ENCODE measurements at places on chromosomes 4 and X.

- no peak for DNase-seq
These were observed 4.5 kb downstream of the DDX3X start for GRCh38 chrX:41338436-41338835.

DNA sequence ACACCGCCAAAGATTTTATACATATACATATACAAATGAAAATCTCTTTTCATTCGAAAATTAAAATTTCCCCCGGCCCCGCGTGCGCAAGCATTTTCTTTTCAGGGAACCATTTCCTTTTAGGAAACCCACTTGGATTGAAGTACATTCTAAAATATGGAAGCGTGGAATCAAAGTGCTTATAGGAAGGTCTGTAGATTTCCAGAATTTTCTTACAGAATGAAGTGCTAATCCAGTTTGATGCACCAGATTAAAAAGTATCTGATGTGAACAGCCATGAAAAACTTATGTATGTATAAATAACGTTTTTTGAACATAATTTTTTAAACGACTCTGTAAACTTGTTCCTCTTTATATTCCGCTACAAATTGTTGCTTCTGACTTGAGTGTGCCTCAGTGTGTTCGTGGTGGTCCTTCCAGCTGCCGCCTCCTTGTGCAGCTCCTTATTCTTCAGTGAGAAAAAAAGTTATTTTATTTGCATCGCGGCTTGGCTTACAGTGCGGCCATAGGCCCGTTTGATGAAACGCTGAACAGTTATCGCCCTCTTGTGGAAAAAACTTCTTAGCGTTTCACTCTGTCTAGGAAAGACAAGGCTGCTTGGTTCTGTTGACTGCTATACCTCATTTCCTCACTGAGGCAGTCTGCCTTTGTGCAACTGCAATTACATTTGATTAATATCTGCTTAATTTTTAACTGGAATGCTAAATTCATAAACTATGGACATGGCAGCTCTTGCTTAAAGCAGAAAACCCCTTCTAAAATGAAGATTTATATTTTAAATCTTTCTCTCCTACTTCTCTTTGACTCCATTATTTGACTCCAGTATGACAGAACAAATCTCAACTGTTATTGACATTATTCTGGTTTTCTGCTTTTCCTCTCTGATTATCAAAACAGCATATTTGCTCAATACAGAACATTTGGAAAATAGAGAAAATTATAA is 4.7 kb upstream of the NKX6-1 start:
- DNase-seq: peak; percentile 50

GRCh38 chr4:137471461-137471860 is 60.8 kb downstream of the PCDH18 start:
- DNase-seq: no peak

DNA sequence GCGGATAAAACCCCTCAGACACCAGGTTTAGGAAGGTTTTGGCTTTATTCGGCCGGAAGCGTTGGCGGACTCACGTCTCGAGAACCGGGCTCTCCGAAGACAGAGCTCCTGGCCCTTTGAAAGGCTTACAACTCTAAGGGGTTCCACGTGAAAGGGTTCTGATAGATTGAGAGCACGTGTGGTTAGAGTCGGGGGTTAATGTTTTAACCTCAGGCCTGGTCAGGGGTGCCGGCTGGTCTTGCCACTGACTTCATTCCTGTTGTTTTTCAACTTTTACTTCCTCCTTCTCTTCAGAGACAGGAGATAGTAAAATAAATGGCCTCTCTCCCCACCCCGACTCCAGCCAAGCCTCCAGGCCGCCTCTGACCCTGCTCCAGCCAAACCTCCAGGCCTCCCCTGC is 4.7 kb upstream of the ASMT start:
- no peak for DNase-seq

- no peak for DNase-seq
These were observed 689 bp downstream of the SSR4 start for GRCh38 chrX:153794897-153795816.

DNA sequence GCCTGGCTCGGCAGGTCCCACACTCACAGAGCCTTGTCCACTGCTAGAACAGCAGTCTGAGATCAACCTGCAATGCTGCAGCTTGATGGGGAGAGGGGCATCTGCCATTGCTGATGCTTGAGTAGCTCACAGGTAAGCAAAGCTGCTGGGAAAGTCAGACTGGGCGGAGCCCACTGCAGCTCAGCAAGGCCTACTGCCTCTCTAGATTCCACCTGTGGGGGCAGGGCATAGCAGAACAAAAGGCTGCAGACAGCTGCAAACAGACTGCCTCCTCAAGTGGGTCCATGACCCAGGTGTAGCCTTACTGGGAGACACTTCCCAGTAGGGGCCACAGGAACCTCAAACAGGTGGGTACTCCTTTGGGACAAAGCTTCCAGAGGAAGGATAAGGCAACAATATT is 110.6 kb upstream of the ADAMTS3 start:
- no peak for DNase-seq

- DNase-seq: no peak
These were observed 27.5 kb downstream of the MAGEA1 start for GRCh38 chrX:153206425-153207046.

DNA sequence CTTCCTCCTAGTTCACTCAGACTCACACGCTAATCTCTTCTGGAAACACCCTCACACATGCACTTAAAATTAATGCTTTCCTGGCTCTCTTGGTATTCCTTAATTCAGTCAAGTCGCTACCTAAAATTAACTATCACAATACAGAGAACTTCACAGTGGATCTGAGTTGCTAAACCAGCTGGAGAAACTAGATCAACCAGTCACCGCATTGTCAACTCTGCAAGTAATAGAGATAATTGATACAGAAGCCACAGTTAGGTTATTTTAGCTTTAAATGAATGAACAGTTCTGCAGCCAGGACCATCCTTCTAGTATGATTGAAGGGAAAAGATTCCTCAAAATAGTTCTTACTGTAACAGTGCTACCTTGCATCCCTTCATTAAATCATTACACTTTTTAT is 6.0 kb upstream of the TBC1D9 start:
- no peak for DNase-seq

DNA sequence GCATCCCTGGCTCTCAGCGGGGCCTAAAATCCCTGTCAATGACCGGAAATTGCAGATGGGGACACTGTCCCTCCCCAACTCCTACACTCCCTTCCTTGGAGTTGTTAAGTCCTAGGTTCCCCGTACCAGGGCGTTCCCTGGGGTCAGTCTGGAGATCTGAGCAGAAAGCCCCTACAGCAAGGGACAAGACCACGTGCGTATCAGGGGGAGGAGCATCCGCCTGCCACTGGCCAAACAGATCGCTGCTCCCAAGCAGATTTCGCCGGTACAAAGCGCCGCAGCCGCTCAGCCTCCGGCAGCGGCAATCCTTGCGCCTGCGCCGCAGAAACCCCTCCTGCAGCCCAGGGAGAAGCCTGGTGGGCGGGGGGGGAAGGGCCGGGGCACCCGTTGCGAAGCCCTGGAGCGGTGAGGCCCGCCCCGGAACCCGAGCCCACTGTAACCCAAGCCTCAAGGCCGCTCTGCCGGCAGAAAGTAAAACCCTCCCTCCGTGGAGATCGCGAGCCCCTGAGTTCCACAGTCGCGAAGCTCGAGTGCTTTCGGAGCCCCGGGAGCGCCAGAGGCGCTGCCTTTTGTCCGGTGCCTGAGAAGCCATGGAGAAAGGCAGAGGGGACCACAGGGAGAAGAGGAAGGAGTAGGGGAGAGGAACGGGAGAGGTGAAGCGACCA is 2.7 kb downstream of the CRMP1 start:
- DNase-seq: peak; percentile 94

- no peak for DNase-seq
These were observed 172.5 kb downstream of the ANKRD50 start for GRCh38 chr4:124540014-124540413.

- DNase-seq: no peak
These were observed 1.7 kb downstream of the SLC25A4 start for GRCh38 chr4:185144601-185145240.

DNA sequence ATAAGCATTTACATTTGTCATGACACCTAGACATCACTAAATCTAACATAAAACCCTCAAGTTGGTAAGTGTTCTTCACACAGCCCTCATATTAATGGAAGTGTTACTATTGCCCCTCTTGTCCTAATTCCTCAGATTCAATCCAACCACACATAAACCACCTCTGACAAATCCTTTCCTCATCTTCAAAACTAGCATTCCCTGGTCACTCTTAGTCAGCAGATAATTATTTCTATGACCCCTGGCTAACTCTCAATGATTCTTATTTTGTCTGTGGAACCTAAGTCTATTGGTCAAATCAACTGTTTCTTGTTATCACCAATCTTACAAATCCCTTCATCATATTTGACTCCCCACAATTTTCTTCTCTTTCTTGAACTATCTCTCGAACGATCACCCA is 168.6 kb downstream of the PPP3CA start:
- no peak for DNase-seq

- no peak for DNase-seq
These were observed 15.4 kb upstream of the AFP start for GRCh38 chr4:73420615-73421014.

DNA sequence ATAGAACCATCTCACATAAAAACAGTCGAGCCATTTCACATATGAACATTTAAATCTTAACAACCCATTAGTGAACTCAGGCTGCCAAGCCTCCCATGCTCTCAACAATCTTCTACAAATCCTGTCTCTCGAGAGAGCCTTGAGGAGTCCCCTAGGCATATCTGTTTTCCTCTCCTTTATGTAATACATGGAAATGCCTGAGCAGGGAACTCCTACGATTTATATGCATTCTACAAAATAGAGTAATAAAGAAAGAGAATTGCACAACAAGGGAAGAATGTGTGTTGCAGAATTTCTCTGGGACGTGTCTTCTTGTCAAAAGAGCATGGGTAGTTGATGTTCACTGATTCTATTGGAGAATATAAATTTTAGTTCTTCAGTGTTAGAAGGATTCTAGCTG is 101.8 kb upstream of the VCX2 start:
- no peak for DNase-seq

DNA sequence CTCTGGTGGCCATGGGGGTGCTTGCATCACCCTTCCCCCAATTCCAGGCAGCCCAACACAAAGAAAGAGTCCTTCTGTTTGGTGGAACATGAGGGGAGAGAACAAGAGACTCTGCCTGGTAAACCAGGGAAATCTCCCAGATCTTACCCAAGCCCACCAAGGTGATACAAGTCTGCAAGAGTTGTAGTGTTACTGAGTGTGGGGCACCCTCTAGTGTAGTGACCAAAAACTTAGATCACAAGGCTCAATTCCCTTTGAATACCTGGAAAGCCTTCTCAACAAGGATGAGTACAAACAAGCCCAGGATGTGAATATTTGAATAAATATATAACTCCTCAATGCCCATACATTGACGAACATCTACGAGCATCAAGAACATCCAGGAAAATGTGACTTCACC is 64.7 kb downstream of the IL13RA2 start:
- no peak for DNase-seq

DNA sequence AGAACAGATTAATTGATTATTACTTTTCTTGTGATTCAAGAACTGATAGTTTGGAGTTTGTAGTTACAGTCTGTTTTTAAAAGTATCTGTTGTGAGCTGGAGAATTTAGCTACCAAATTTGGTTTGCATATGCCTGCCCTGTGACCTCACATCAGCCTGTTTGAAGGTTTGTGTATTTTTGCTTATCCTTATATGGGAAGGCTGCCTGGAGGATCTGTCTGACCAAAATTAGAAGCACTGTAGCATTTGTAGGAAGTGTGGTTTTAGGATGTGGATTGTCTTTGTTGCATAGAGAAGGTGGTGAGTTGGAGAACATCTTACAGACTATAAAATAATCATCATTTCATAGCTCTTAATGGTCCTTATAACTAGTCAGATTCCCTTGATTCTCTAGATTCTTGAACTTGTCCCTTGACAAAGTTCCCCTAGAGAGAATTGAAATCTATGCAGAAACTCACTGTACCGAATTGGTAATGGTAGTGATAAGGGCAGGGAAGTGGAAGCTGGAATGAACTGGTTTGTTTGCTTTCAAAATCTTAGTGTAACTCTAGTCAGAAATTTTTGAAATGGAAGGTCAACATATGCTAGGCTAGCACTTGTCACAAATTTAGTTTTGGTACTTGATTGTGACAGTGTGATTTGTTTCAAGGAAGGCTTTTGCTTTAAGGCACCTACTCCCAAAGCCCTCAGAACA is 57.3 kb downstream of the SH3BGRL start:
- no peak for DNase-seq

DNA sequence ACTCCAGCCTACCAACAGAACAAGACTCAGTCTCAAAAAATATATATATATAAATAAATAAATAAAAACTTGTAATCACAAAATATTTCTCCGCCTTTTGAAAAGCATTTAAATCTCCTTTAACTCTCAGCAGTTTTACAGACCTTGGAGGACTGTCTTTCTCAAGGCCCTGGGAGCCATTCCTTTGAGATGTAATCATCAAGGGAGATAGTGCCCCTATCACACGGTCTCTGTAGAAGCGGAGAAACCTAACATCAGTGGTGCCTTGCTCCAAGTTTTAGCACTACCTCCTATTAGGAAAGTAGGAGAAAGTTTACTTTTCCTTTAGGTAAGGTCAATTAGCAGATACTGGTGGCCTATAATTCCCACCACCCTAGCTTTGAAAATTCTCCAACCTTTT is 58.5 kb downstream of the ANTXR2 start:
- no peak for DNase-seq

GRCh38 chr4:172546782-172547181 is 621.8 kb upstream of the GALNT7 start:
- no peak for DNase-seq

- no peak for DNase-seq
These were observed 39.7 kb downstream of the TRIM61 start for GRCh38 chr4:164937576-164938270.

DNA sequence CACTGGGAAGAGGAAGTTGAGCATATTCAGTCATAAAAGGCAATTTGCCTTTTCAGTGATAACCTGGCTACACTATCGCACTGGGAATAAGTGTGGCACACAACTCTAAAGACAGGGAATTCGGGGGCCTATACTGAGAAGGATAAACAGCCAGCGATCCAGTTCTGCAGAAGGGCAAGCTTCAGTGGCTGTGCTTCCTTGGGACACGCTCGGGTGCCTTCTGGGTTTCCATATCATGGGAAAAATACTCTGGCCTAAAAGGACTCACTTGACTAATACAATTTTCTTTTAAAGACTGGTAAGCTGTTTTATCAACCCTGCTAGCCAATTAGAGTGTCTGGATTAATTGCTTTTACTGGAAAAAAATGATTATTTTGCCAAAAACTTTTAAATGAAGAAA is 58.5 kb downstream of the TENM3 start:
- no peak for DNase-seq

GRCh38 chrX:9183481-9183880 is 149.6 kb upstream of the FAM9B start:
- no peak for DNase-seq

DNA sequence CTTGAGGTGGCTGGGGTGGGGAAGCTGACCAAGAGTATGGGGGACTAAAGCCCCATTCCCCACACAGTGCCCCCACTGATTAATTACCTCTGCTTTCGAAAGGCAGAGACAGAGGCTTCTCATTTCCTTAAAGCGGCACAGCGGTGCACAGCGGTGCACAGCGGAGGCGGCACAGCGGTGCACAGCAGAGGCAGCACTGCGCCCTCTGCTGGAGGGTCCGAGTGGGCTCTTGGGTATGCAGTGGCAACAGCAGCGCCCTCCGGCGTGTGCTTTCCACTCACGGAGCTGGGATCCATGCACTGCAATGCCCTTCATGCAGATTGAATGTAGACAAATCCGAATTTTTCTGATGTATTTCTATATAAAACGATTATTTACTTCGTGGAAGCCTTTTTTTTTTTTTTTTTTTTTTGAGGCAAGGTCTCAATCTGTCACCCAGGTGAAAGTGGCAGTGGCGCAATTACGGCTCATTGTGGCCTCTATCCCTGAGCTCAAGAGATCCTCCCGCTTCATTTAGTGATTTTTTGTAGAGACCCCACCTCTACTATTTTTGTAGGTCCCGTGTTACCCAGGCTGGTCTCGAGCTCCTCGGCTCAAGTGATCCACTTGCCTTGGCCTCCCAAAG is 19.7 kb upstream of the PRPS2 start:
- no peak for DNase-seq

Measured in cerebellum (tissue), 4 donors.